Left ventricle myocardium inferior (tissue), 1 donor: ENCODE measurements at places on chromosomes 5 and 9. TPM values are rescaled to one million over a fixed set of nuclear protein-coding genes. Genes with fewer than 3 reads are reported as not detected.

- DNase-seq = no peak
Measured at GRCh38 chr5:143920772-143921171, 108.8 kb downstream of the HMHB1 start.

DNA sequence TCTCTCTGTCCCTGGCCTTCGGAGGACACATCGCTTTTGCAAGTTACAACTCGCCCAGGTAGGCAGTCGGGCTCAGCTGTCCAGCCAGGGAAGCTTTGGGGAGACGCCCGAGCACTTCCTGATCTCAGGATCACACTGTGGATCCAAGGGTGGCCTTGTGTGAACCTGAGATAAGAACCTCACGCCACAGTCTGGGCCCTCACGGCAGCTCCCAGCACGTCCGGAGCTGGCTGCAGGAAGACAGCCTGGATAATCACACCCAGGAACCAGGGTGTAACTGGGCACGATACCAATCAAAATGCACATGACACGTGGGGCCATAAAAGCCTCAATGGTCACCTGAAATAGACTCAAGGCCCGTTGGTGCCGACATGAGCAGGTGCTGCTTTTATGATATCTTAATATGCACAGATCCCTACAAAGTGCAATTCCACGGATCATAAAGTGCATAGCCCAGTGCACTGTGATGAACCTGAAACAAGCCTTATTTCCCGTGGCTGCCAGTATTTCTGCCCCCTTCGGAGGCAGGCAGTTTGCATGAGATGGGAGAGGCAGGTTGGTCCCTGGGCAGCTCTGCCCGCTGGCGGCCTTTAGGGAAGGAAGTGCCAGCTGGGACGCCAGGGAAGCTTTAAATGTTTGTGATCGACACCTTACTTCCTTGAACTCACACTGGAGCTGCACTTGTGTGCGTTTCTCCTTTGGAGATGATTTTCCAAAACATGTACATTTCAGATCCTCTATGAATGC lies 14.5 kb downstream of the SLC6A18 start:
- no peak for DNase-seq

Gene CCDC192
- total RNA-seq = not detected

- DNase-seq = no peak
Measured at GRCh38 chr9:72588336-72588735, 66.9 kb downstream of the TMC1 start.

- DNase-seq = no peak
Measured at GRCh38 chr9:97673922-97674321, 23.2 kb downstream of the XPA start.

Gene FAM78A
- 47.3 TPM for total RNA-seq

Gene C5orf58
- total RNA-seq = 1.0 TPM

DNA sequence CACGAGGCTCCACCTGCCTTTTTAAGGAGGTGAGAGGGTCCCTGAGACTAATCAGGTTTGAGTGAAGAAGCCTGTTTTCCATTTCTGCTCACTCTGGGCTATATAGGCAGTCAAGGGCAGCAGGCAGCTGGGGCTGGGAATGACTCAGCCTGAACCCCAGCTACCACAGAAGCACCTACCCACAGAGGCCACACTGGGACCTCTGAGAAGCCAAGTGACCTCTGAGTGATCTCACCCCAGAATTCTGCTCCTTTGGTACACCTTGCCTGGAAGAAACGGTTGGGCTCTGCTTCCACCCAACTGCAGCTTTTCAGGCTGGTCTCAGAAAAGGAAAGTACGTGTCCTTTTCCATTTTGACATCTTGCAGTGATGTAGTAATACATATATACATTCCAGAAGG lies 6.8 kb downstream of the FAM219A start:
- DNase-seq = no peak

DNA sequence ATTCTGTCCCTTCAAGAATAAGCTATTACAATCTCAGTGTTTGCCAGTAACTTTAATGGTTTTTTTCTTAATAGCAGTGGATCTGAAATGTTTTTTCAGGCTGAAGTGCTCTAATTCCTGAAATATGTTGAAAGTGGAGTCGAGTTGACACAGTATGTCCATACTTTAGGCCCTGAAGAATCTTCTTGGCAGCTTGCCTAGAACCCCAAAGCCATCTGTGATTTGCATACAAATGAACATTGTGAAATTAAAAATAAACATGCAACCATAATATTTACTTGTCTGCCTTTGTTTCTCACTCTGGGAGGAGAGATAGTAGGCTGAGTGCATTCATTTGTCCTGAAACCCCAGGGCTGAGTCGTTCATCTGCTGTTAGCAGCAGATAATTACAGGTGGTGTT lies 152.7 kb downstream of the ADCY2 start:
- no peak for DNase-seq

Gene SH2D3C
- total RNA-seq = 18.2 TPM

- no peak for DNase-seq
Measured at GRCh38 chr9:137128158-137128861, 10.6 kb upstream of the GRIN1 start.

Gene ALDOB
- 0.41 TPM for total RNA-seq

DNA sequence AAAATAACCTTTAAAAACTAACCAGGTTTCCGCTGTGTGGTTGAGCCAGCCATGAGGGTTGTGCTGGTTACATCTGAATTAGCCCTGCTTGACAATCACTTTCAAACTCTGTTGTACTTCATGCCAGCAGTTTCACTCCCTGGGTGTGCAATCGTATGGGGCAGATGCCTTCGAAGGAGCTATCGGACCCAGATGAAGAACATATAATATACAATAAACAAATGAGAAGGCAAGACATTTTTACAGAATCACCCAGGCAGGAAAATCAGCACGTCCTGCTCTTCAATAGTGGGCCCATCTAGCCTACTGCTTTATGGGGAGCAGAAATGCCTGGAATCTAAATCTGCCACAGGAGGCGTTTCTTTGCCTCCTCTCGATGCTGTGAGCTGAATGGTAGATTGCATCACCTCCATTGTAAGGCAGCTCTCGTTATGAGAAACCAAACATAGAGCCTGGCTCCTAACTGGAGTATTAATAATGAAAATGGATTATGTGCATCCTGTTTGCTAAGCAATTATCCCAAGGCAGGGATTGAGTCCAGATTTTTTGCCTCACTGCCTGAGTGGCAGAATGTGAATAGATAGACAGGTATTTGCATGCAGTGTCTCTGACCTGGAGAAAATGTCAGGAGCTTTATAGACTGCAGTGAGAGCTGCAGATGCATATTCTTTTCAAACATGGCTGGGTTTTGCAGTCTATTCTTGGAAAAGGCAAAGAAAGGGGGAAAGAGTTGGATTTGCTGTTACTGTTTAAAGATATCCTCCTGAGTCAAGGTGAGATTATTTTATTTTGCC lies 143.3 kb upstream of the SMARCA2 start:
- no peak for DNase-seq

DNA sequence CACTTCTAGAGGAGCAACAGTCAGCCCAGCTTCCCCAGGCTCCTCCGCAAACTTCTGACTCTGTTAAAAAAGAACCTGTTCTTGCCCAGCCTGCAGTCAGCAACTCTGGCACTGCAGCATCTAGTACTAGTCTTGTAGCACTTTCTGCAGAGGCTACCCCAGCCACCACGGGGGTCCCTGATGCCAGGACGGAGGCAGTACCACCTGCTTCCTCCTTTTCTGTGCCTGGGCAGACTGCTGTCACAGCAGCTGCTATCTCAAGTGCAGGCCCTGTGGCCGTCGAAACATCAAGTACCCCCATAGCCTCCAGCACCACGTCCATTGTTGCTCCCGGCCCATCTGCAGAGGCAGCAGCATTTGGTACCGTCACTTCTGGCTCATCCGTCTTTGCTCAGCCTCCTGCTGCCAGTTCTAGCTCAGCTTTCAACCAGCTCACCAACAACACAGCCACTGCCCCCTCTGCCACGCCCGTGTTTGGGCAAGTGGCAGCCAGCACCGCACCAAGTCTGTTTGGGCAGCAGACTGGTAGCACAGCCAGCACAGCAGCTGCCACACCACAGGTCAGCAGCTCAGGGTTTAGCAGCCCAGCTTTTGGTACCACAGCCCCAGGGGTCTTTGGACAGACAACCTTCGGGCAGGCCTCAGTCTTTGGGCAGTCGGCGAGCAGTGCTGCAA lies 72.8 kb downstream of the NUP214 start:
- DNase-seq = no peak

DNA sequence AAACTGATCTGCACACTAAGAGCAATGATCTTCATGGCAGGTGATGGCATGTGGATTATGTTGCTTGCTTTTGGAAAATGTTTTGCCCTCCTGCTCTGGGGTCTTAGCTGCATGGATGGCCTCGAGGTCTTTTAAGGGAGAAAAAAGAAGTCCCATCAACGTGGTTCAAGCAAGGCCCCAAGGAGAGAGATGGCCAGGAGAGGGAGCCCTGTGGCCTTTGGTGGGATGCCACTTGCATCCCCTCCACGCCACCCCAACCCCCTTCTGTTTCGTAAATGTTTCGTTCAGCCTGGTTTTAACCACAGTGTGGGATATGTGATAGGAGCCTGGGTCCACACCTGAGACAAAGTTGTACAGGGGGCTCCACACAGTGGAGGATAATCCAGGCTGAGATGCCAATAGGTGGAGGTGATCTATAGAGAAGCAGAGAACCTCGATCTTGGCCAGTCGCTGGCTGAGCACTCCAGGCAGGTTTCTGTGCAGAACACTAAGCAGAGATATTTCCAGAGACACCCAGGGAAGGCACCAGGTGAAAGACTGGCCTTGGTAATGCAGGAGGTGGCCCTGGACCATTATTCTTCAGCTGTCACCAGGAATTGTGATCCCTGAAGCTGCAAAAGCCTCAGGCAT lies 25.8 kb upstream of the FRRS1L start:
- no peak for DNase-seq

- DNase-seq = no peak
Measured at GRCh38 chr5:35672995-35673394, 55.3 kb downstream of the SPEF2 start.

DNA sequence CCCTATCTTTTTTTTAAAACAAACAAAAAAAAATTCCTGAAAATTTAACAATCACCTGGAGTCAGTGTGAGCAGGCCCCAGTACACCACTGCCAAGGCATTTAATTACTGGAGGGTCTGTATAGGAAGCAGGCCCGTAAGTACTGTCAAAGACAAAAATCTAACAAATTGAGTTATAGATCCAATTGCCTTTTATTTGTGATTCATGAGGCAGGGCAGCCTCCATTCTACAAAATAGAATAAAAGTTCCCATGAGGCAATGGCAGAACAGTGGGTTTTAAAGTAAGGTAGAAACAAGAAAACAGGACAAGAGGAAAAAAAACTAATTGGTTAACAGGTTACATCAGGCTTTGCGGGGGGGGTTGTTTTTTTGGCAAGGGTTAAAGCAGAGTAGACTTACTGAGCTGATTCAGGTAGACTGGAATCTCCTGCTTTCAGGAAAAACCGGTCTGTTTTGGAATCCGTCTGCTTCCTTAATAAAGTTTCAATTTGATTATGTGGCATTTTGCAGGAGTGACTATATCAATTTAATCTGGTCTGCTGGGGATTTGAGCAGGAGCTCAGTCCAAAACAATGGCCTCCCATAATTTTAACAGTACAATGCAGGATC lies 48.9 kb downstream of the AUH start:
- no peak for DNase-seq

Gene WDR31
- total RNA-seq = 12.4 TPM

Gene AFAP1L1
- total RNA-seq = 40.6 TPM

DNA sequence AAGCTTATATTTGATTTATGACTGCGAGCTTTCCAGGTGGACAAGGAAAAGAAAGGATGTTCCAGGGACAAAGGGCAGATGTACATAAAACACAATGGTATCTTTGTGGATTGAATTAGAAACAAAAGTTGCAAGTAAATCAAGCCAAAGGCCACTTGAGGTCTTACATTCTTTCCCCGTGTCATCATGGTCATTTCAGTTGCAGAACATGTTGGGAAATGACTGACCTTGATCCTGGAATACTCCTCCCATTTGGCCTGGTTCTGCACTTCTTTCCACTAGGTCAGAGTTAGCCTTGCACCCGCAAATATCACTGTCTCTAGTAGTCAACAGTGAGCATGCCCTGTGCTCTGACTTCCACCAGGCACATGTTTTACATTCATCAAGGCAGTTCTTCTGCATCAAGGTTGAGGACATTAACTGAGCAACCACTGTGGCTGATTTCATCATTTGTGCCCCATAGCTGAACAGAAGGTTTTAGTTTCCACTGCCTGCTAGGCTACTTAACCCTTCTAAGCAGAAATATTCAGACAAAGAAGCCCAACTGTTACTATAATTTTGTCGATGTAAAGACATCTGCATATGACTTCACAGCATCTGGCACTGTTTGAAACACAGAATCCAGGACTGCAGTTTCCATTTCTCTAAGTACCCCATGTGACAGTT lies 1161.7 kb upstream of the DMAC1 start:
- peak; percentile 16 for DNase-seq

Gene KCTD16
- 0.08 TPM for total RNA-seq

GRCh38 chr5:100731768-100732167 lies 171.3 kb downstream of the ST8SIA4 start:
- DNase-seq = no peak

- DNase-seq = no peak
Measured at GRCh38 chr5:82984786-82985735, 92.1 kb downstream of the TMEM167A start.

Gene CCIN
- total RNA-seq = not detected

- DNase-seq = no peak
Measured at GRCh38 chr5:92835712-92836111, 745.3 kb downstream of the NR2F1-AS1 start.

Gene ZBTB5
- 4.9 TPM for total RNA-seq

Gene ADGRD2
- total RNA-seq = not detected

- no peak for DNase-seq
Measured at GRCh38 chr5:178213003-178213461, 8.7 kb downstream of the HNRNPAB start.

DNA sequence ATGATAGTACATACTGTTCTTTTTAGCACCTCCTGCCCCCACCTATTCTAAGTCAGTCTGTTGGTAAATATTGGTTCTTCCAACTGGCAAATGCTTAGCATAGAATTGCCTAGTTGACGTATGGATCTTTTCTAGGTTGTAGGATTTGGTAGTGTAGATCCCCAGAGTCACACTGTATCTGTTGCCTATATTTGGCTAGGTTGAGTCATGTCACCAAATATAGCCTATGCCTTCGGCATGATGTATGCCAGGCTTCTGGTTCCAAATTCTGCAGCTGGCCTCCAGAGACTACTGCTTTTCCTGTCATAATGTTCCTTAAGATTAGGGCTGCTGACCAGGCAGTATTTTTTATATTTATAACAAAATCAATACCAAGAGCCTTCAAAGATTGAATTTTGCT lies 38.2 kb downstream of the CPEB4 start:
- DNase-seq = no peak

DNA sequence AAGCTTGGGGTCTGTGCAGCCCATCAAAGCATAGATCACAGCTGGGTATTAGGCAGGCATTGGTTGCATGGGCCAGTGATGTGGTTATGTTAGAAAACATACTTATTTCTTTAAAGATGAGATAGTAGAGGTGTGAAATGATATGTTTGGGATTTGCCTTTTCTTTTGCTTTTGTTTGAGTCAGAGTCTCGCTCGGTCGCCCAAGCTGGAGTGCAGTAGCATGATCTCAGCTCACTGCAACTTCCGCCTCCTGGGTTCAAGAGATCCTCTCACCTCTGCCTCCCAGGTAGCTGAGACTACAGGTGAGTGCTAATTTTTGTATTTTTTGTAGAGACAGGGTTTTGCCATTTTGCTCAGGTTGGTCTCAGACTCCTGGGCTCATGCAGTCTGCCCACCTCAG lies 84.8 kb downstream of the PDE6A start:
- no peak for DNase-seq
